Neural progenitor cell (in vitro differentiated cells): ENCODE measurements at places on chromosomes 3 and 15. TPM values are rescaled to one million over a fixed set of nuclear protein-coding genes. Genes with fewer than 3 reads are reported as not detected.

- no peak for DNase-seq
Observed at GRCh38 chr15:39704689-39705088, 78.0 kb downstream of the FSIP1 start.

DNA sequence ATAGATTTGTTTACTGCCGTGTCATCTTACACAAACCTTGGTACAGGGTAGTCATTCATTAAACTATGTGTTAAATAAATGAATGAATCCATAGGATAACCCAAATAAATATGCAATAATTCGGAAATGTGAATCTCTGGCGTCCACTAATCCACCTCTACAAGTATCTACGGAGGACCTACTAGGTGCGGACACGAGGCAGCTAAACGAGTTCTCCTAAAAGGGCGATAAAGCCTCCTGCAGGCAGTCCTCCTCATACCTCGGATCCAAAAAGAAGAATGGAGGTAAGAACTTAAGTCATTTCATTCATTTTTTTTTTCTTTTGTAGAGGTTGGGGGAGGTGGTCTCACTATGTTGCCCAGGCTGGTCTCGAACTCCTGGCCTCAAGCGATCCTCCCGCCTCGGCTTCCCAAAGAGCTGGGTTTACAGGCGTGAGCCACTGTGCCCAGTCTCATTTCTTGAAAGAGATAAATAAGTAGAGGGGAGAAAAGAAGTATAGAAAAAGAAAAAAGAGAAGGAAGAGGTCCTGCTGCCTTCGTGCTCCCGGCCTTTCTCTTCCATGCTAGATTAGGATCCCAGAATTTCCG lies 706 bp upstream of the RPL35A start:
- no peak for DNase-seq

- no peak for DNase-seq
Observed at GRCh38 chr15:85452436-85452835, 72.0 kb downstream of the AKAP13 start.

GRCh38 chr15:73727330-73727976 lies 25.7 kb downstream of the INSYN1 start:
- no peak for DNase-seq

- no peak for DNase-seq
Observed at GRCh38 chr3:47978386-47978785, 37.8 kb downstream of the MAP4 start.

DNA sequence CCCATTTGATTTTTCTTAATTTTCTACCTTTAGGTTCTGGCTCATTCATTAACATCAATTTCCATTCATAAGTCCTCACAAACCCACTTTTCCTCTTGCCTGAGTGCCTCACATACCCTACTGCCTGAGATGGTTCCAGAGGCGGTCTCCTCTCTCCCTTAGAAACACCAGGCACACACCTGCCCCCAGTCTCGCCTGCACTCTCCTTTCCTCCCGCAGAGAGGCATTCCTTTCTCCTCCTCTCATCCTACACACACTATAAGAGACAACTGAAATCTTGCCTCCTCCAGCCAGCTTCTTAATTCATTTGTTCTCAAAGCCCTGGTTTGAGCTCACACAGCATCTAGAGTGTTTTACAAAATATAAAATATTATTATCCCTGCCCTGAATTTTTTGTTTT lies 27.5 kb downstream of the TF start:
- DNase-seq: no peak

- DNase-seq: no peak
Observed at GRCh38 chr3:59873576-59874230, 823.9 kb upstream of the CFAP20DC start.

DNA sequence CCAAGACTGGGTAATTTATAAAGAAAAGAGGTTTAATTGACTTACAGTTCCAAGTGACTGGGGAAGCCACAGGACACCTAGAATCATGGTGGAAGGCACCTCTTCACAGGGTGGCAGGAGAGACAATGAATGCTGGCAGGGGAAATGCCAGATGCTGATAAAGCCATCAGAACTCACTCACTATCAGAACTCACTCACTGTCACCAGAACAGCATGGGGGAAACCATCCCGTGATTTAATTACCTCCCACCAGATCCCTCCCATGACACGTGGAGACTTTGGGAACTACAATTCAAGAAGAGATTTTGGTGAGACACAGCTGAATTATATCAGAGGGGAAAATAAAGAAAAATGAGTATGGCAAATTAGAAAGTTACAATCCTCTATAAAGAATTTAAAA lies 310.9 kb downstream of the BCHE start:
- DNase-seq: peak; percentile 47

DNA sequence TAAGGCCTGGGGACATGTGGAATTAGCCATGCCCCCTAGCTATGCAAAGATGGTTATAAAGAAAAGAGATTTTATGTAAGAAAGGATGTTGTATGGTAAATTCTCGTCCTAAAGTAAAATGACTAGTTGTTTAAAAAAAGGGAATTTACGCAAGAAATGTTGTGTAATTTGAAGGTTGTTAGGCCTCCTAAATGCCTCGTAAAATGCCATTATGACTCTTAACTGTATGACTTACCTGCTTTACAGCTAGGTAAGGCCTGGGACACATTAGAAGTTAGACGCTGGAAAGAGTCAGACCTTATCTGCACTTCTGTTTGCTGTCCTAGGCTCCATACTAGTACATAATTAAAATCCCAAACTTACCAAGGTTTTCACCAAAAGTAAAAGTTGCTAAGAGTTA lies 17.5 kb upstream of the HHATL start:
- no peak for DNase-seq

DNA sequence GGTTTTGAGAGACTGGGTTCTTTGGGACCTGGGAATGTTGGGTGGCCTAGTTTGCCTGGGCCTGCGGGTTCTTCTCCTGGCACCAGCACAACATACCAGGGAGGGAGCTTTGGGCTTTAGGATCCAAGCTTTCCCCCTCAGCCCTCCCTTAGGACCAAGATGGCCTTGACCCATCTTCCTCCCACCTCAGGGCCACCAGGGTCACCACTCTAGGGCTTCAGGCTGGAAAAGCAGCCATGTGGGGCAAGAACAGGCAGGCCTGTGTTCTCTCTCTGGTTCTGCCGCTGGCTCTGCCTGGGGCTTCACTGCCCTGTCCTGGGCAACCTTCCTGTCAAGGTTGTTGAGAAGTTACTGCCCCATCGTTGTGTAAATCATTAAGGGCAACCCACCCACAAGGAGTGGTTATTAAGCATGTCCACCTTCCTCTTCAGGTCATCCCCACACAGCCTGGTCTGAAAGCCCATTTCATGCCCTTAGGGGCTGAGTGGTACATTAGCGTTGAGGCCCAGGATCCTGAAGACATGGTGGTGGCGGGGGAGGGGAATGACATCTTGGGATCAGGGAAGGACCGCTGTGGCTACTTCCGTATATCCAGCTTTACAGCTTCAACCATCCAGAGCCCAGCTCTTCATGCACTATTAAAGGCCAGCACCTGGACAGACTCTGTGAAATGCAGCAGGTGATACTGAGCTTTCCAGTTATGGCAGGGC lies 652 bp downstream of the DUOX1 start:
- no peak for DNase-seq

DNA sequence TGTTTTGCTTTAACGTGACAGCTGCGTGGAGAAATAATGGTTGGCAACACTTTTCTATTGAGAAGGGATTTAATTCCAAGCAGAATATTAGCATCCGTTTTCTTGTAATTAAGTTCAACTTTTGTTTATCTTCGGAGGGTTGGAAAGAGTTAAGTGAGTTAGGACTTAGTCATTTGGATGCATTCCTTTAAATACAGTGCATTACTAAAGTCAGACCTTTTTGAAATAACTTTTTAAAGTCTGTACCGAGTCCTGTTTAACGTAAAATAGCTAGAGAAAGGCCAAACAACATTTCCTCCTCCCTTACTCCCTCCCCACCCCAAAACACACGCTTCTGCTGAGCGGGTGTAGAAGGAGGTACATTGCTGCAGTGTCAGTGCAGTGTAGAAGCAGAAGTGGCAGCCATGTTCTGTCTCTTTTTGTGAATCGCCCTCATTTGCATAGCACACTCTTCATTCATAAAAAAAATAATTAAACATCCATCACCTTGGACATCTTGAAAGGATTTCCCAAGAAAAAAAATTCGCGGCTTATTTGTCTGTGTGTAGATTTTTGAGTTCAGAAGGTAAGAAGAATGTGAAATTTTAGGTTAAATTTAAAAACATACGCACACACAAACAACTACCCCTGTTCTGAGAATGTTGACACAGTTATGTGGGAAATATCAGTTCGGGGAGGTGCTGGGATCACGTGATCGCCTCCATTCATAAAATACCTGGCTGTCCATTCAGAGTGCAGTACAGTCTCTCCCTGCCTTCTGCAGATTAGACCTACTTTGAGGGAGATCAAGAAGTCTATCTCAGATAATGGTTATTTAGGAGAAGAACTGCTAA lies 1.6 kb downstream of the SPRED1 start:
- peak; percentile 53 for DNase-seq

GRCh38 chr15:40340740-40341400 lies at the start of gene CCDC9B:
TSS of gene CCDC9B (minus strand) at chr15:40340939. CDS start at chr15:40340819, 120 bp downstream.
- DNase-seq: peak; percentile 55

DNA sequence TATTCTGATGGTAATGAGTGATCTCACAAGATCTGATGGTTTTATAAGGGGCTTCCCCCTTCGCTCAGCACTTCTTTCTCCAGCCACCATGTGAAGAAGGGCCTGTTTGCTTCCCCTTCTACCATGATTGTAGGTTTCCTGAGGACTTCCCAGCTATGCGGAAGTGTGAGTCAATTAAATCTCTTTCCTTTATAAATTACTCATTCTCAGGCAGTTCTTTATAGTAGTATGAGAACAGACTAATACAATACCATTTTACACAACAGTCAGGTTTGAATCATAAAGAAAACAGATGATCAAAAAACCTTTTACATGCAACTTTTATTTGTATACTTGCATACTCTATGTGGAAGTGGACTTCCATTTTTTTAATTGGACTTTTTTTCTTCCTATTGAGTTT lies 46.7 kb upstream of the CBLB start:
- no peak for DNase-seq

- DNase-seq: no peak
Observed at GRCh38 chr15:91289324-91289723, 189.3 kb downstream of the SV2B start.

DNA sequence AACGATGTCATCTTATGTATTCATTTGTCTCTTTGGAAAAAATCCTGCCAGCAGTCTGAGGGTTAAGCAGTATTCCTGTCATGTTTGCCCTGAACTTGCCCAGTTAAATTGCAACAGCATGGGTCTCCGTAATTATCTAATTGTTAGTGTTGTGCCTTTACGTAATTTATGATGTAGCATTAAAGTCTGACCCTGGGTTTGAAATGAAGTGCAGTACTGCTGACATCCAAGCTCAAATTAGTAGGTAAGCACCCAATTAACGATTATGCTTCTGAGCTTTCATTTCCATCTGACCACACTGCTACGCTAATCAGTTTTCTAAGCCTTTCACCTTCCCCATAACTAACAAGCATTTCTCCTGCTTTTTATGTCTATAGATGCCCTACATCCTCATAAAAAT lies 241.8 kb downstream of the ARRDC4 start:
- DNase-seq: no peak

GRCh38 chr15:78396976-78397375 lies 41.0 kb upstream of the IREB2 start:
- DNase-seq: no peak

DNA sequence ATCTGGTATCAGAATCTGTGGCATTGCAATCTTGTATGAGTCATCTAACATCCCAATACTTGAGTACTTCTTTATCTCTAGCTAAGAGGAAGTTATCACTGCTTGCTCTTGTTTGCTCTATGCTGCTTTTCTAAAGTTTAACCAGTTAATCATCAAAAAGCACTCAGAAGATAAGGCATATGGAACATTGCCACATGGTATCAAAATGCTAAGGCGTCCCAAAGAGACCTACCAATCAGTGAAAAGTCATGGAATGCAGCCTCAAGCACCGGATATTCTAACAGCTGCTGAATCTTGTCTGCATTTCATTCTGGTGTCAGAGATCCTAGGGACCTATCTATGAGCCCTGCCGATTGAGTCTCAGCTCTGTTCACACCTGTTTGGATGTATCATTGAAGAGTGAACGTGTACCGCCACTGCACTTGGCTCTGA lies 192.8 kb downstream of the ARPP21 start:
- DNase-seq: no peak

GRCh38 chr15:33354411-33354810 lies 43.6 kb downstream of the RYR3 start:
- no peak for DNase-seq

DNA sequence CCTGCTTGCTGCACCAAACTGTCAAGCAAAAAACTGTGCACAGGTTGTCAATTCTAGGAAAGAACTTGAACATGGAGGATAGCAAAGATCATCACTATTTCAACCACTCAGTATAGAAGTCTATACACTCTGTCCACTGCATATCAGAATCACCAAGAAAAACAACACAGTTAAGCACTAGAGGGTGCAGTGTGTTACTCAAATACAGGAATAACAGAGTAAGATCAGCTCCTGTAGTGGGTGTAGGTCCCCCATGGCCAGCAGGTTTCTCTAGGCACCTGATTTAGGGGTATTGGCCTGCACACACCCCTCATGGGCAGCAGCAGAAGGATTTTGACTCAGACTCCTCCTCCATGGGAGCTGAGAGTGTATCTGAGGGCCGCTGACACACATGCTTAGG lies 464.1 kb downstream of the EPHA6 start:
- peak; percentile 9 for DNase-seq

Gene CP
- total RNA-seq: 0.90 TPM in 1 of 2 replicates, not detected in the other

Gene TM4SF18
- total RNA-seq: not detected in 2 replicates

Gene ZNF860
- total RNA-seq: 0.22 and 0.43 TPM in 2 replicates

Gene KBTBD13
- total RNA-seq: not detected in 2 replicates

Gene ATP10A
- total RNA-seq: 0.32 and 0.59 TPM in 2 replicates

Gene TM4SF4
- 0.15 TPM in 1 of 2 replicates, not detected in the other for total RNA-seq

Gene NR1I2
- 0.22 and 0.69 TPM in 2 replicates for total RNA-seq

Gene GOLGA6L4
- 0.19 and 0.28 TPM in 2 replicates for total RNA-seq

Gene NOX5
- not detected in 2 replicates for total RNA-seq

Gene P3H2
- total RNA-seq: 9.0 and 21.4 TPM in 2 replicates

Gene SLC2A2
- not detected in 2 replicates for total RNA-seq

Gene CAMK1
- 24.9 and 32.4 TPM in 2 replicates for total RNA-seq

Gene EXD1
- 0.06 and 0.41 TPM in 2 replicates for total RNA-seq

Gene MOBP
- total RNA-seq: not detected in 2 replicates
